Mesendoderm (in vitro differentiated cells): ENCODE measurements at places on chromosomes 1 and 21.

DNA sequence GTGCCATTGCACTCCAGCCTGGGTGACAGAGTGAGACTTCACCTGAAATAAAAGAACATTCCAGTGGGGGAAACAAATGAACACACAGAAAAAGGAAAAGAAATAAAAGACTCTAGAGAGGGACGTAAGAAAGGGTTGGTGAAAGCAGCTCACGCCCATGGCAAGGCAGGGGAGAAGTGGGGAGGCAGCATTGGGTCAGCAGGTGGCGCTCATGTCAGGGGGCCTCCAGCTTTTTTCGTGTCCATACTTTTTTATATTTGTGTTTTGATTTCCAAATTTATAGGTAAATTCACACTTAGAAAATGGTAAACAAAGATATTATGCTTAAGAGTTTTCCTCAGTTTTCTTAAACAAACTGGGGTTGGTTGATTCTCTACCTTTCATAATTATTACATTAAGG is 45.5 kb downstream of the VPS13D start:
- DNase-seq: peak; percentile 40

DNA sequence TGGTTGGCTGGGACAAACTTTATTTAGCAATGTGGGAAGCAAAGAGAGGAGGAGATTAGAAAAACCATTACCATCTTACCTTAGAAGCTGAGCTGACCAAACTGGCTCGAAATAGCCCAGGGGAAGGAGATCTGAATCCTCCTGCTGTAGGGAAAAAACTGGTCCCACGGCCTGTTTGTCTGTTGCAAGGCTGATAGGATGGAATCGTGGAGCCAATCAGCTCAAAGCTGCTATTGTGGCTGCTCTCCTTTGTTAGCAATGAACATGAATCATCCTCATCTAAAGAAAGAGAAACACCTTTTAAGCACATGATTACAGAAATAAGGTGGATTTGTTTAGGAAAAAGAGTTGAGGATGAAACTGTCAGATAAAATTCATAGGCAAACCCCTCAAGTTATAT is 21.5 kb downstream of the CLSPN start:
- no peak for DNase-seq

DNA sequence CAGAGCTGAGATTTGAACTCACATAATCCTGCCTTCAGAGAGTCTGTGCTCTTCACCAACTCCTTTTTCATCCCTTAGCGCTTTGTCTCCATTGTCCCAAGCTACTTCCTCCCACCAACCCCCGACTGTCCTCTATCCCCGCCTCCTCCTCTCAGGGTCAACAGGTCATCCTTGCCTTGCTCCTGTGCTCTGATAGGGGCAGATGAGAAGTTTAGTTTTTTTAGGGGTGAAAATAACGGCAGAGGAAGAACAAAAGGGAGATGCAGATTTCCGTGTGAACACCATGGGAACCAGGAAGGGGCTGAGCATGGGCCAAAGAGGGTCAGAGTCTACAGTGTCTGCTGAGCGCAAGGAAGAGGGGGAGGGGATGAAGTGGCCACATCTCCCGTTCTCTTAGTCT is 31.9 kb downstream of the GLUL start:
- peak; percentile 47 for DNase-seq

DNA sequence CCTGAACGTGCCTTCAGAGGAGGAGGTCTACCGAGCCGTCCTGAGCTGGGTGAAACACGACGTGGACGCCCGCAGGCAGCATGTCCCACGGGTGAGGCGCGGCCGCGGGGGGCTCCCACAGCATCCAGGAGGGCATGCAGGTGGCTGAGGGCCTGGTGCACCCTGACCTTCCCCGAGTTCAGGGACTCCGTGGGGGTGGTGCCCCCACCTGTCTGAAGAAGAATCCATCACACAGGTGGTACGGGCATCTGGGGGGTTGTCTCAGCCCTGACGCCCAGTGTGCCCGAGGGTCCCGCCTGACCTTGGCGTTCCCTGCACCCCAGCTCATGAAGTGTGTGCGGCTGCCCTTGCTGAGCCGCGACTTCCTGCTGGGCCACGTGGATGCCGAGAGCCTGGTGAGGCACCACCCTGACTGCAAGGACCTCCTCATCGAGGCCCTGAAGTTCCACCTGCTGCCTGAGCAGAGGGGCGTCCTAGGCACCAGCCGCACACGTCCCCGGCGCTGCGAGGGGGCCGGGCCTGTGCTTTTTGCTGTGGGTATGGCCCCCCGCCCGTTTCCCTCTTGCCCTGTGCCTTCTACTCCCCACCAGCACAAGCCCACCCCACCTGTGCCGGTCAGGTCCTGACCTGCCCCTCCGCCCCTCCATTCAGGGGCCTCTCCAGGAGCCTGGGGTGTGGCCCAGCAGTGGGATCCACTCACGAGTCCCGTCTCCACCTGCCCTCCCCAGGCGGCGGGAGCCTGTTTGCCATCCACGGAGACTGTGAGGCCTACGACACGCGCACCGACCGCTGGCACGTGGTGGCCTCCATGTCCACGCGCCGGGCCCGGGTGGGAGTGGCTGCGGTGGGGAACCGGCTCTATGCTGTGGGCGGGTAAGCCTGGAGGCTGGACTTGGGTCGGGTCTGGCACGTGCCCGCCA is 2.3 kb downstream of the KLHL17 start:
- no peak for DNase-seq

GRCh38 chr1:163273766-163274441 is 47.9 kb upstream of the NUF2 start:
- peak; percentile 81 for DNase-seq

DNA sequence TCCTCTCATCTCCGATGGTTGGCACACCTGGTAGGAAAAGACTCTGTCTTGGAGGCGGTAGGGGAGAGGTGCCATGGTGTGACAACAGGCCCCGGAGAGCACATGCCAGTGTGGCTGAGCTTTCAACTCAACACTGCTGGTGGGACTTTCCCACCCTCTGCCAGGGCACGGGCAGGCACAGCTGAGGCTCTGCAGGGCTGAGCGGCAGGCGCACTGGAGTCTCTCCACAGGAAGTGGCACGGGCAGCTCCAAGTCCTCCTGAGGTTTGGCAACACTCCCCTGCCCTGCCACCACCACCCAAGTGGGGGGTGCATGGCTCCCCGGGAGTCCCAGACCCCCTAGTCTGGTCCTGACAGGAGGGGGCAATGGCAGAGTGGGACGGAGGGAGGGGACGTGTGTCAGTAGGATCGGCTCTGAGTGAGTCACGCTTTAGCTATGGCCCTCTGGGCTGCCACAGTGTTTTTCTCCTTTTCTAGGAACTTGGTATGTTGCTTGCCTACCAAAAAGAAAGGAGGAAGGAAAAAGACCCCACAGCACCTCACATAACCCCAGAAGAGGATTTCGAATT is 27.3 kb upstream of the EVA1B start:
- peak; percentile 35 for DNase-seq

- no peak for DNase-seq
Observed at GRCh38 chr1:226886122-226886901, 15.9 kb downstream of the PSEN2 start.

DNA sequence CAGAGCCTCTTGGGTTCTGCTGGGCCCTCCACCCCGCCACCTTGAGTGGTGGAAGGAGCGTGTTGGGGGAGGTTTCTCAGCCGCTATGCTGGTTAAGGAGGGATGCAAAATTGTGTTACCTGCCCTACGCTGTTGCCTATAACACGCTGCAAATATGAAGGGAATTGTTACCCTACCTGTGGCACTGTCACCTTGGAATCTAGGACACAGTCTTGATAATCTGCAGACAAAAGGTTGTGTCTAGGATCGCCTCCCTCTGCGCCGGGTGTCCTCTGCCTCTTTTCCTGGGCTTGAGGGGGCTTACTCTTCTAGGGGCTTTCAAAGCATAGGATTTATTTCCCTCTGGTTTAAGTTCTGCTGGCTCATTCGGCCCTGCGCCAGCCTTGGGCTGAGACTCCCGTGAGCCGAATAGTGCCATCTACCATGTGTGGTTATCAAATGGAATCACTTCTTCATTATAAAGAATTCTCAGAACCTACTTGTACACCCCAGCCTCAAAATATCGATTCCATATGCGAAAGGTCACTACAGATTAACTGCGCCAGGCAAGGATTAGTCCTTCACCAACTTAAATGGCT is 697 bp downstream of the SLC22A15 start:
- no peak for DNase-seq

DNA sequence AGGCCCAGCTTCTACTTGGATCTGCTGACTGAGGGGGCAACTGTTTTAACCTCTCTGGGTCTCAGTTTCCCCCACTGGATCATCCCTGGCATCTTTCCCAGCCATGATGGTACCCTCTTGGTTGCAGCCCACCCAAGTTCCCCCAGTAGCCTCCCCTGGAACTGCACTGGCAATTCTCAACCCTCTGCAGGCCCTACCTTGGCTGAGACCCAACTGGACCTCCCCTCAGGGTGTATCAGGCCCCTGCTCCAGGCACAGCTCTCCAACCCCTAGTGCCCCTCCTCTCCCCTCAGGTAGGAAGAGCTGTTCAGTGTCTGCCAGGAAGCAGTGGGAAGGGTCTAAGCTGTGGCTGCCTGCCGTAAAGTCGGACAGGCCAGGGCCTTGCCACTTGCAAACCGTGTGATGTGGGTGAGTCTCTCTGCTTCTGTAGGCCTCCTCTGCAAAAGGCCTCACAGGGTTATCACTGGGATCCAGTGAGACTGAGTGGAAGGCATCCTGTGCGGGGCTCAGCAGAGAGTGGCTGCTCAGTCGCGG is 32.1 kb downstream of the RHBG start:
- no peak for DNase-seq

DNA sequence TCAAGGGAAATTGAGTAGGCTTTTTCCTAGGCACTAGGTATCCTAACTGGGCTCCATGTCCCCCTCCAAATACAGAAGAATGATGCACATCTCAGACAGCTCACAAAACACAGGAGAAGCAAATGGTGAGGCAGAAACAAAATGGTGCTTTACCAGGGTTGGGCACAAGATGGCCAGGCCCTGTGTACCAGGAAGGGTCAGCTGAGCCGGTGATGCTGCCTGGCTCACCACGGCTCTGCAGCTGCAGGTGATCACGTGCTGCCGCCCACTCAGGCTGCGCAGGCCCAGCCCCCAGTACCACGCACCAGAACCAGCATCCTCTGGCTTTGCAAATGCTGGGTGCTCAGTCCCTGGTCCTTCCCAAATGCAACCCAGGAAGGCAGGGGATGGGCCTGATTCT is 993 bp upstream of the DSCAM start:
- DNase-seq: peak; percentile 11

- no peak for DNase-seq
Observed at GRCh38 chr1:155094622-155094948, 15.9 kb downstream of the EFNA3 start.

DNA sequence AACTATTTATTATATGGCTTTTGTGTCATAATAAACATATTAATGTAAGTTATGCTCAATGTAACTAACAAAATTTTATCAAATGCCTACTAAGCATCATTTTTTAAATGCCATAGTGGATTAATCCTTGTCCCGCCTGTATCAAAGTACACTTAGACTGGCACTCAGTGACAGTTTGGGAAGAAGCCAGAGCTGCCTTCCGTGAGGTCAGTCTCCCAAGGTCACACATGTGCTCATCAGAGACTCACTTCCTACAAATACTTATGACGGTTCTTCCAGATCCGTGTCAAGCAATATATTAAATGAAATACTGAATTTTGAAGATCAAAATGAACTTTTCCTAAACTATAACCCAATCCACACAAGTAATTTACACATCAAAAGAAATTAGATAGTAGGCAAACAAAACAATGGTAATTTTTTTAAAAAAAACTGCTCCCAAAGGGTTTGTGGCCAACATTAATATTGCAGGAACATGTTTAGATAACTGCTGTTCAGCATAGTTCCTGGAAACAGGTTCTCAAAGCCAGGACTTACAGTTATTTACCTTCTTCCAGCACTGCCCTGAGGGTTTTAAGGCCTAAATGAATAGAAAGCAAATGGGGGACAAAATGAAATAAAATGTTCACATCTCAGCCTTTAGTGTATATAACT is 27.2 kb downstream of the WLS start:
- no peak for DNase-seq

DNA sequence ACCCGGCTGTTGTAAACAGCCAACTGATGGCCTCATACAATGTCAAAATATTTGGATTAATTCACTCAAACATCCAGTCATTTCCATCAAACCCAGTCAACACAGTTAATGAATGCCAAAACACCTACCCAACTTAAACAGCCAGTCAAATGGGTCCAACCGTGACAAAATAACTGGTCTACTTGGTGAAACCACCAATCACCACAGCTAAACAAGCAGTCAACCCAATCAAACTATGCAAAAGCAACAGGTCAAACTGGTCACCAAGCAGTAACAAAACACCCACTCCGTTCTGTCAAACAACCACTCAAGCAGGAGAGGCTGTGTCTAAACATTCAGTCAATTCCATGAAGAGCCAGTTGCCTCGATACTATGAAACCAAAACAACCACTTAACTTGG is 119.2 kb downstream of the FOXD2 start:
- DNase-seq: no peak

GRCh38 chr1:101484689-101485338 is 248.0 kb downstream of the S1PR1 start:
- DNase-seq: no peak

GRCh38 chr1:83554174-83554573 is 444.8 kb downstream of the TTLL7 start:
- DNase-seq: peak; percentile 72

DNA sequence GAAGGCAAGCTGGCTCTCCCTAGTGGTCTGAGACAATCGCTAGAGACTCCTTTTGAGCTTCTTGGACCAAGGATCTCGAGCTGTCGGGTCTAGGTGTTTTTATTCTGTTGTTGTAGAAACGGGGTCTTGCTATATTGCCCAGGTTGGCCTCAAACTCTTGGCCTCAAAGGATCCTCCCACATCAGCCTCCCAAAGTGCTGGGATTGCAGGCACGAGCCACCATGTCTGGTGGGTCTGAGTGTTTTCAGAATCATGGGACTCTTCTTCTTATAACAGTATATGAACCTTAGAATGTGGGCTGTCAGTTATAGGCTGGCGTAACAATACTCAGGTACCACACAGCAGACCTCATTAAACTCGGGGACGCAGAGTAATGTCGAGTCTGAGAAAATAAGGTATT is 33.1 kb downstream of the DNAJC11 start:
- no peak for DNase-seq

GRCh38 chr1:86409416-86410021 is 13.4 kb upstream of the ODF2L start:
- peak; percentile 77 for DNase-seq

DNA sequence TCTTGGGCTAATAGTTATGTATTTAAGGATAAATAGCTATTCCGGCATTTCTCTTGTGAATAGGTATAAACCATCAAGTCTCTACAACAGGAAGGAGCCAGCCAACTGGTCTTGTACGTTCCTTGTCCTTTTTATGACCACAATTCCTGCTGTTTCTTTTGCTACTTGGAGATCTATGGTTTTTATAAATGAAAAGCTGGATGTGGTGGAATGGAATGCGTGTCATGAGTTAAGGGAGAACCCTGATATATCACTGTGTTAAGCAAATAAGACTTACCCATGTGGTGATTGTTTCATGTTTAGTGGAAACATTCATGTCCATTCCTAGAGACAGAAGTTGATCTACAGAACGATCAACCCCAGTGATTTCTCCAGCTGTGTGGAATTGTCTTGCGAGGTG is 282.1 kb downstream of the RPS6KC1 start:
- no peak for DNase-seq

DNA sequence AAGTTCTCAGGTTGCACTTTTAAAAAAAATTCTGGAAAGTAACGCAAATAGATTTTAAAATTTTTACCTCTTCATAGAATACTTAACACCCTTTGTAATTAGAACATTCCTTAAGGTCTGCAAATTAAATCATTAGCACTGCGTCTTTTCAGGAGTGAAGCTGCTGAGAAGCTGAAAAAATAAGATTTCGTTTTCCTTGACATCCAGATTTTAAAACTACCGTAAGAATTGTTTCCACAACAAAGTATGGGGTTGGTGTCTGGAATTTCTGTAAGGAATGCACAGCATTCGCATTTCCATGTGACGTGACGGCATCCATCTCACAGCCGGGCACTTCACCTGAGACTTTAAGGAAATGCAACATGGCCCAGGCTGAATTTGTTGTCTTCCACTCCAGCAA is 76.3 kb upstream of the COX20 start:
- DNase-seq: peak; percentile 31
